ENCODE measurements at places on chromosomes 5 and 9.

DNA sequence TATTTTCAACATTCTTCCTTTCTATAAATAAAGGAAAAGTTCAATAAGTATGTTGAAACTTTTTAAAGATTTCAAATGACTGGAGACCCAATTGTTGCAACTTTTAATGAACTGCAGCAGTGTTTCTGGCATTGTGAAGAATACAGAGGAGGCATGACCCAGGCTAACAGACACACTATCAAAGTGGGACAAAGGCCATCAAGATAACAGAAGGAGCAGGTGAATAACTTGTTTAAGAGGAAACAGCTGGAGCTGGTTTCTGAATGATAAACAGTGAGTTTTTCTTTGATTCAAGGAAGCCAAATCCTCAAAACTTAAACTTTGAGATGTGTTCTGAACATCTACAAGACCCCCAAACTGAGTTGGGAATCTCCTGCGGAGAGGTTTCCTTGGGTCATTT lies 734.6 kb downstream of the TLR4 start:
- DNase-seq = no peak

DNA sequence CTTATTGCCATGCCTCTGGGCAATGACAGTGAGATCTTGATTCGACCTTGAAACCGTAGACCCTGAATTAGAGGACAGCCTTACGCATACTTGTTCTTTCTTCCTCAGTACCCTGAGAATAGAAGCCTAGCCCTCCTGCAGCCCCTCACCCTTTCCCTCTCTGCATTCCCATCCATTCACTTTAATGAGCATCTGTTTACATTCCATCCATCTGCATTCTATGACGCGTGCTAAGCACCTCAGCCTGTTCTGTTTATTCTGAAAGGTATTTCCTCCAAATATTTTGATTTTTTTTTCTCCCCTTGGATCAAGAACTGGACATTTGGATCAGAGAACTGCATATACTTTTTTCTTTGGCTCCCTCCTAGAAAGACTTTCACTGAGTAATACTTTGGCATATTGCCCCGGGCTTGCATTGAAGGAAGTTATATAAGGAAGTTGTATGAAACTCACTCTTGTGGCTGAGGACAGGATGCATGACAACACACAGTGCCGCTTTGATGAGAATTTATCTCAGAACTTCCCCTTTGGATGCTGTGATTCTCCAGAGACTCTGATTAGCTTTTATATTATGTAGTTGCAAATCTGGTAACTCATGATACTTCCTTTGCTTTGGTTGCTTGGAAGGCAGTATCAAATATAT lies 15.7 kb downstream of the TMEM8B start:
- no peak for DNase-seq

GRCh38 chr5:59620535-59621212 lies 272.9 kb downstream of the PDE4D start:
- no peak for DNase-seq

DNA sequence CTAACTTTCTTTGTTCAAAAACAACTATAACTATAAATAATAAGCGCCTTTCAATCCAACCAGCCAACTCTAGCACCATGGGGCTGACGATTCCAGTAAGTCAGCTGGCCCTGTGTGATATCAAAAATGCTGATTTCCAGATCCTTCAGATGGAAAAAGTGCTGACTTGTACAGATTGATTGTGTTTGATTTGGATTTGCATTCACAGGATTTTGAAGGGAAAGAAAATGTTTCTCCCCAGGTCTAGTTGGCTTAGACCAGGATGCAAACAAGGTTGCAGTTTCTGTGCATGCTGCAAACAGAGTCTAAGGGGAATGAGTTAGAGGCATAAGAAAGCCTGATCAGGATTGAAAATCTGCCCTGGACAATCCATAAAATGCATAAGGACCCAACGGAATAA lies 68.9 kb downstream of the SLC1A3 start:
- DNase-seq = no peak

DNA sequence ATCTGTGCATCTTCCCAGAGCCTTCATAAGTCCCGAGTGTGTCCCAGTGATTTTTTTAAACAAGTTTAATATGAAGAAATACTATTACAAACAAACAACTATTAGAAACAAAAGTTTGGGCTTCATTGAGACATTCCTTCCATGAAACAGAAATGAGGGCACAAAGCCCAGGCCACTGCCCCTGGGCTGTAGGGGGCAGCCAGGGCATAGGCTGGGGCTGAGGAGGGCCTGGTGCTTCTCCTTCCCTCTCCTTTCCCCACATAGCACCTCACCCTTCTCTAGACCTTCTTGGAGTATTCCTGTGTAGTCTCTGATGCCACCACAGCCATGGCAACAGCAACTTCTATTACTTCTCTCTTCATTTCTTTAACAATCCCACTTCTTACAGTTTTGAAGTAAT lies 348.2 kb downstream of the IRX2 start:
- no peak for DNase-seq

DNA sequence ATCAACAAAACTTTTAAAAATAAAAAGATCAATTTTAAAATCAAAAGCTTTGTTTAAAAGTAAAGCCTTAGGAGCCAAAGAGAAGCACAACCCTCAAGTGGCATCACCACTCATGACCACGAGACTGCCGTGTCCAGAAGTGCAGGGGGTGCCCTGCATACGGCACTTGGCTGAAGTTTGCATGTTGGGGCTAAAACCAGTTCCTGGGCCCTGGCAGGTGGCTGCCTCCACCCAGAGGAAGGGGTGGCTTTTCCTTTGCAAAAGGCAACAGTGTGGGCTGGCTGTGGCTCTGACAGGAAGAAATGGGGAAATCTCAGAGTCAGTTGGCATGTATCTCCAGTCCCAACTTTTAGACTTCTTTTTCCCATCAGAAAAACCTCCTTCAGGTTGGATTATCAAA lies 15.3 kb downstream of the TRMO start:
- no peak for DNase-seq
